Psoas muscle (tissue), 8 donors: ENCODE measurements at places on chromosomes 3 and 15. TPM values are rescaled to one million over a fixed set of nuclear protein-coding genes. Genes with fewer than 3 reads are reported as not detected.
A peak's percentile ranks its signal among the peaks of the same experiment; 100 is the strongest.

ILDR1 gene
- not detected for total RNA-seq

DNA sequence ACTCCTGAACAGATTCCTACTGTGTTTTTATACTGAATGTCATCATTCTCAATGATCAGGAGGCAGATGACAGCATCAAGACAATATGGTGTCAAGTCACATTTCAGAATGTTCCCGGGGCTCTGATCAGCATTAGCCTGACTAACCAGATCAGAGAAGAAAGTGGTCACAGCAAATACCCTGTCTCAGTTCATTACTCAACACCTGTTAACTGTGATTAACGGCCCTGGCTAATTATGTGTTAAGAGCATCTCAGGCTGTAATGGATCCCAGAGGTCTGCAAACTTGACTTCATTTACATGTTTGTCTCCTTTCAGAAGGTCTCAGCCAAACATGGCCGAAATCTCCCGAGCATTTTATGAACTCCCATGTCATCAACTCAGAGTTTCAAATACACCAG is 833.7 kb downstream of the FHIT start:
- no peak for DNase-seq
- no peaks in the 10 kb centered on the region for H3K4me1 ChIP-seq
- H3K27ac ChIP-seq, result no peak overlapping the region

GLDN gene
- 0.07 TPM for total RNA-seq

DNA sequence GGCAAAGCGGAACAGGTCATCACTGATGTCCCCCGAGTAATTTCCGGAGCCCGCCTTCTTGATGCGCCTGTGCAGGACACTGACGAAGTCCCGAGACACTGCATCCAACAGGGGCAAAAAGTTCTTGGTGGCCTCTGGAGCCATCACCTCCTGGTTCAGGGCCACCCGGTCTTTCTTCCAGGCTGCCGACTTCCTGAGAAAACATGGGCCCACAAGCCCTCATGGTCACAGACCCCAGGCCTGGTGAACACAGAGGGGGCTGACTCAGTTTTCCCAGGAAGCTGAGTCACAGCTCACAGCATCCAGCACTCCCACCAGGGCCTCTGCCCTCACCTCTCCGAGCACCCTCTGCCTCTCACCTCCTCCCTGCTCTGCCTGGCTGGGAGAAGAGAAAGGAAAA is 22.4 kb downstream of the CYP11A1 start:
- no peak for DNase-seq
- peaks cover 7% of the 10 kb centered on the region for H3K27me3 ChIP-seq
- H3K27ac ChIP-seq, result no peak overlapping the region
- no peaks in the 10 kb centered on the region for H3K4me1 ChIP-seq
- H3K36me3 ChIP-seq, result no peaks in the 10 kb centered on the region

C3orf85 gene
- not detected for total RNA-seq

DNA sequence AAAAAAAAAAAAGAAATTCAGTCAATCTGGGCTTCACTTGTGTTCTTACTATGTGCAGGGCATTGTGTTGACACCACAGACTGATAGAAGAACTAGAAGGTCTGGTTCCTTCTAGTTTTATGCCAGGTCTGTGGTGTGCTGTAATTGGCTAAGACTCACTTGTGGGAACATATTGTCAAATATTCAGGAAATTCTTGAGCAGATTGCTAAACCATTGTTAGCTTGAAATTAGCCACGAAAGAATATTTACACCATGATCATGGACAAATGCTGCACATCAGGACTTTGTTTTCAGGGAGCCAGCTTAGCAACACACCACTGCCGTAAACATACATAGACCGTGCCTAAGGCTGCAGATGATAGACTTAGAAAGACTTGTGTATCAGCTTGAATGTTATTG is 74.6 kb downstream of the GTPBP8 start:
- DNase-seq, result no peak
- no peak overlapping the region for H3K27ac ChIP-seq
- no peaks in the 10 kb centered on the region for H3K27me3 ChIP-seq
- no peaks in the 10 kb centered on the region for H3K36me3 ChIP-seq

DNA sequence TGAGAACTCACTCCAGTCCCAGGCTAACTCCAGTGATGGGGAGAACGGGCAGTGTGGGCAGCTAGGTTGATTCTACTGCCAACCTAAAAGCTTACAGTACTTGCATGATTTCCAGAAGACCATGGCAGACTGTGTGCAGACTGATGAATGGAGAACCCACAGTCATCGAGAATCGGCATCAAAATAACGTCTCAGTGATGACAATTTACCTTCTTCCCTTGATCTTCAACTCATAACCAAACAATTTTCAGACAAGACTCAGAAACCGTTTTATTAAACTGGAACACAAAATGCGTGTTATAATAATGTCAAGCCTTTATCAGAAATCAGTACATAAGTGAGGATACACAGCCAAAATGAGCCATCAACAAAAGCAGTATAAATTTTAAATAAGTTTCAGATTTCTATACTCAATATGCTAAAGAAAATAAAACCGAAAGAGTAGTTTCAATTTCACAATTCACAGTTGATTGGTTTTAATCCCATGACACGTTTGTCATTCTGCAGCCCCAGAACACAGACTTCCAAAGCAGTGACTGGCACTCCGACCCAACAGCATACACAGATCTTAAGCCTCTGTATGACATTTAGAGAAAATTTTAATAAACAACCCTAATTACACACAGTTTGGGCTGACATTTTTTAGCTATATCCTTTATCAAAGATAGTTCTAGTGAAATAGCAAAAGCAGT is 54.5 kb downstream of the ZMAT3 start:
- no peak overlapping the region for H3K4me3 ChIP-seq
- H3K4me1 ChIP-seq, result no peaks in the 10 kb centered on the region

- no peaks in the 10 kb centered on the region for H3K4me1 ChIP-seq
- DNase-seq, result no peak
- H3K36me3 ChIP-seq, result no peaks in the 10 kb centered on the region
- no peak overlapping the region for H3K27ac ChIP-seq
Measured at GRCh38 chr3:19342389-19342788, 194.1 kb downstream of the KCNH8 start.

GPR176 gene
- 1.0 TPM for total RNA-seq

GRCh38 chr15:94951538-94951937 is 720.2 kb downstream of the MCTP2 start:
- DNase-seq, result no peak
- no peak overlapping the region for H3K4me3 ChIP-seq
- no peak overlapping the region for H3K27ac ChIP-seq
- no peaks in the 10 kb centered on the region for H3K4me1 ChIP-seq
- no peaks in the 10 kb centered on the region for H3K27me3 ChIP-seq
- H3K36me3 ChIP-seq, result no peaks in the 10 kb centered on the region

DNA sequence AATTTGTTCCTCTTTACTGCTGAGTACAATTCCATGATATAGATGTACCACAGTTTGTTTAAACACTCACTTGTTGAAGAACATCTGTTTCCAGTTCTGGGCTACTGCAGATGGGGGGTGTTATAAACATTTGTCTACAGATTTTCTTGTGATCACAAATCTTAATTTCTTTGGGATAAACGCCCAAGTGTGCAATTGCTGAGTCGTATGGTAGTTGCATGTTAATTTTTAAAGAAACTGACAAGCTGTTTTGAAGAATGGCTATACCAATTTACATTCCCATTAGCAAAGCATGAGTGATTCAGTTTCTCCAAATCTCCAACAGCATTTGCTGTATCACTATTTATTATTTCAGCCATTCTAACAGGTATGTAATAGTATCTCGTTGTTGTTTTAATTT is 242.0 kb upstream of the MRPL3 start:
- DNase-seq, result no peak
- no peaks in the 10 kb centered on the region for H3K4me1 ChIP-seq
- H3K36me3 ChIP-seq, result no peaks in the 10 kb centered on the region
- H3K27ac ChIP-seq, result no peak overlapping the region
- H3K27me3 ChIP-seq, result no peaks in the 10 kb centered on the region
- no peak overlapping the region for H3K4me3 ChIP-seq

DNA sequence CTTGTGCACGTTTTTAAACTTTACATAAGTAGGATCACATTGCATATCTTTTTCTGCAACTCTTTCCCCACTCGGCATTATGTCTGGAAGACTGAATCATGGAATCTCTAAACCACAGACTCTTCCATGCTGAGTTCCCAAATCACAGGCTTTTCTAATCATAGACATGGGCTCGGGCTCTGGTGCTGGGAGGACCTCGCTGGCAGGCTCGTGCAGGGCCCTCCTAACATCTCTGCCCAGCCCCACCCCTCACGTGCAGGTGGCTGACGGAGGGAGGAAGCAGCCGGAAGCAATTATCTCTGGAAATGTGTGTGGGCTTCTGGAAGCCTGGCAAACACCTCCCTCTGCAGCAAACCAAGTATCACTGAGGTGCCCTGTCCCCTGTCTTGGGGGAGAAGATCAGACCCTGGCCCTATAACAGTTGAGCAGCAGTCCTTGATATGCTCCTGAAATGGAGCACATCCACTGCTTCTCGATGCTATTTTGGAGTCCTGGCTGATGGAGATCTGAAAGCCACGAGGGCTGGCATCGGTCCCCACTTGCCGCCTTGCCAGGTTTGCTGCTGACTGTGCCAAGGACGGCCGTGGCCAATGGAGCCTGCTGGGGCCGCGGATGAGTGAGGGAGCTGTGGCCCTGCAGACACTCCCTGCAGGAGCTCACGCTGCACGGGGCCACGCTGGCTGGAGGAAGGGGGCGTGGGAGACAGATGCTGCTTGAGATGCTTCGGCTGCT is 4.4 kb upstream of the IQSEC1 start:
- no peaks in the 10 kb centered on the region for H3K36me3 ChIP-seq
- H3K27me3 ChIP-seq, result peaks cover 9% of the 10 kb centered on the region
- peak; percentile 87 for DNase-seq
- peaks cover 15% of the 10 kb centered on the region for H3K4me1 ChIP-seq
- no peak overlapping the region for H3K27ac ChIP-seq

GRCh38 chr15:95760508-95760907 is 570.0 kb upstream of the NR2F2 start:
- no peaks in the 10 kb centered on the region for H3K36me3 ChIP-seq
- DNase-seq, result no peak
- H3K4me3 ChIP-seq, result no peak overlapping the region
- H3K4me1 ChIP-seq, result no peaks in the 10 kb centered on the region

DNA sequence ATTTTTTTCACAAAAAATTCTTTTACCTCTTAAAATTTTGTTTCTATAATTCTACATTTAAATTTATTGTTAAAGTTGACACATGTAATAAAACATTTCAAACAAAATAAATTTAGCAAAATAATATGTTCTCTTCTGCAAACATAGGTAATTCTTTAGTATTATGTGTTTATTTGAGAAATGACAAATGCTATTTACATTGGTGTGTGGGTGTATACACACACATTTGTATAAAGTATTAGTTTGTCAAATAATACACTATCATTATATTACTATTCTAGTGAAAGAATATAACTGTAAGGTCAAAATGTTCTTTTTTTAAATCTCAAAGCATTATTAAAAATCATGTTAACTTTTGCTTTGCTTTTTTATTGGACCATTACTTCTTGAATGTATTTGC is 1370.6 kb downstream of the SI start:
- H3K27ac ChIP-seq, result no peak overlapping the region
- H3K4me3 ChIP-seq, result no peak overlapping the region
- no peaks in the 10 kb centered on the region for H3K27me3 ChIP-seq
- DNase-seq, result no peak

ARHGEF26 gene
- total RNA-seq, result 0.71 TPM

- H3K4me3 ChIP-seq, result no peak overlapping the region
- H3K27ac ChIP-seq, result no peak overlapping the region
- H3K36me3 ChIP-seq, result no peaks in the 10 kb centered on the region
- no peaks in the 10 kb centered on the region for H3K27me3 ChIP-seq
- no peak for DNase-seq
Measured at GRCh38 chr3:56373386-56373785, 94.9 kb downstream of the ERC2 start.

GRCh38 chr3:124486324-124486723 is 243.9 kb upstream of the UMPS start:
- no peaks in the 10 kb centered on the region for H3K27me3 ChIP-seq
- H3K36me3 ChIP-seq, result peaks cover 14% of the 10 kb centered on the region
- no peak overlapping the region for H3K4me3 ChIP-seq
- no peak for DNase-seq

EPHA3 gene
- total RNA-seq, result 0.71 TPM

DOCK3 gene
- total RNA-seq, result 0.46 TPM
